ENCODE measurements at places on chromosomes 3 and 15.

GRCh38 chr15:62927196-62927595, 115.4 kb upstream of the TPM1 start:
- no peak for DNase-seq

DNA sequence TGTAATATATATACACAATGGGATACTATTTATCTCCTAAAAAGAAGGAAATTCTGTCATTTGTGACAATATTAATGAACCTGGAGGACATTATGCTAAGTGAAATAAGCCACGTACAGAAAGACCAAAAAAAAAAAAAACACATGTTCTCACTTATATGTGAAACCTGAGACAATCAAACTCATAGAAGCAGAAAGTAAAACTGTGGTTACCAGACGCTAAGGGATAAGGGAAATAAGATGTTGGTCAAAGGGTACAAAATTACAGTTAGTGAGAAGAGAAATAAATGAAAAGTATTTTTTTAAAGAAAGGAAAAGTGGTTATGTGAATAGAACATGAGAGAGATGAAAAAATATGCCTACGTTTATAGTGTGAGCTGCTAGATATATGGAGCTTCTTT, 101.1 kb downstream of the CPNE4 start:
- DNase-seq: no peak

GRCh38 chr3:86990734-86991481, at the start of gene VGLL3:
Gene VGLL3 (minus strand): TSS chr3:86991149. CDS start chr3:86990743, 406 bp downstream.
- DNase-seq: peak; percentile 73

GRCh38 chr3:26118165-26118564, 328.3 kb downstream of the OXSM start:
- no peak for DNase-seq

- no peak for DNase-seq
These were observed 24.6 kb downstream of the UBR1 start for GRCh38 chr15:43081283-43081682.

GRCh38 chr15:63908991-63909390, 75.2 kb upstream of the HERC1 start:
- DNase-seq: no peak

DNA sequence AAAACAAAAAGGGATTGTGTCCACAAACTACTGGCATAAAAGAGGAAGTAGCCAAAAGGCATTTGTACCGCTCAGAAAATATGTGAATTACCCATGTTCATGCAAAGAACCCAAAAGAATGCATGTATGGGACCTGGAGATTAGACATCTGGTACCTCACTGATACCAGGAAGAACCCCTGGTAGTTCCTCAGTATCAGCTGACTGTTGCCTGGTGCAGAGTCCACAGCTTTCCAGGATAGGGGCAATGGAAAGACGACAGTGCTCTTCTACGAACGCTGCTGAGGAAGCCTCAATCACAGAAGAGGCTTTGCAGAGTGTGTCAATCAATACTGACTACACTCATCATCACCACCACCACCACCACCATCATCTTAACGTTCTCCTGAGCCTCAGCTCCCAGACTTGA, 63.3 kb downstream of the ATP8B4 start:
- no peak for DNase-seq

DNA sequence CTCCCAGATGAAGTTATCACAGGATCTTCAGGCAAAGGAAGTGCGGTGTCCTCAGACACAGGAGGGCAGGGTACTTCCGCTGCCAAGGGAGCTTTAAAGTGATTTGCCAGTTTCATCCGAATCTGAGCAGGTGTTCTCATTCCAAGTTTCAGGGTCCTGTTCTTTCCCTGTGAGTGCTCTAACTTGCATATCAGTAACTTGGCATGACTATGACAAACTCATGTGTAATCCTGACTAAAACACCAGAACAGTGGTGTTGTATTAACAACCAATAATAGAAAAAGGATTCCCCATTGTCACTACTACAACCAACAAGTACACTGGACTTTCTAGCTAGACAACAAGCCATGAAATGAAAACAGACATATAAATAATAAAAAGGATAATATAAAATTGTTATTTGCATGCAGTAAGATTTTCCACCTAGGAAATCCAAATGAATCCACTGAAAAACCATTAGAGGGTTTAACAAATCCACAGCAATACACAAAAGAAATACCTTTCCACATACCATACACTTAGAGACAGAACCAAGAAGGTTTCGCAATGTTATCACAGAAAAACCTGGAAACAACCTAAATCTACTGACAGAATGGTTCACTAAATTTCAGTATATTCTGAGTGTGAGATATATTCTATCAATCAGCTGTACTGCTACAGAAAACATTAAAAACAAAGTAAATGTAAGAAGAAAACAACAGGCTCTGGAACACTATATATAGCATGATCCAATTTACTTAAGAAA, 40.9 kb upstream of the RPL35A start:
- DNase-seq: no peak

- DNase-seq: no peak
These were observed 25.0 kb downstream of the DPH3 start for GRCh38 chr3:16239780-16240179.

DNA sequence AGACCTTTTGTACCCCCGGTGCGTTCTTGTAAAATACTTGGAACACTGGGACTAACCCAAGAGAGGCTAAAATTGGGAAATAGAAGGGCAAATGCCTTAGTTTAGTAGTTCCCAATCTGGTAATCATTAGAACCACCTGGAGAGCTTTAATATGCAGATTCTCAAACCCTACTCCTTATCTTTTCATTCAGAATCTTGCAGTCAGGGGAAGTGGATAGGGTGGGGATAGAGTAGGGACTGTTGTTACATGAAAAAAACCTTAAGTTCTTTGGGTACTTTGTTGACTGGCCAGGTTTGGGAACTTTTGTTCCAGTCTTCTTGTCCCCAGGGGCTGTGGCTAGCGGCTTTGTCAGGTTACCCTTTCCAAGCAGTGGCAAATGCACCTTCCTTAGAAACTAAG, 15.9 kb downstream of the MAPKBP1 start:
- no peak for DNase-seq
